CD4-positive, alpha-beta T cell treated with Interleukin-17A for 4 hours (primary cell): ENCODE measurements at places on chromosomes 5 and 9.

DNA sequence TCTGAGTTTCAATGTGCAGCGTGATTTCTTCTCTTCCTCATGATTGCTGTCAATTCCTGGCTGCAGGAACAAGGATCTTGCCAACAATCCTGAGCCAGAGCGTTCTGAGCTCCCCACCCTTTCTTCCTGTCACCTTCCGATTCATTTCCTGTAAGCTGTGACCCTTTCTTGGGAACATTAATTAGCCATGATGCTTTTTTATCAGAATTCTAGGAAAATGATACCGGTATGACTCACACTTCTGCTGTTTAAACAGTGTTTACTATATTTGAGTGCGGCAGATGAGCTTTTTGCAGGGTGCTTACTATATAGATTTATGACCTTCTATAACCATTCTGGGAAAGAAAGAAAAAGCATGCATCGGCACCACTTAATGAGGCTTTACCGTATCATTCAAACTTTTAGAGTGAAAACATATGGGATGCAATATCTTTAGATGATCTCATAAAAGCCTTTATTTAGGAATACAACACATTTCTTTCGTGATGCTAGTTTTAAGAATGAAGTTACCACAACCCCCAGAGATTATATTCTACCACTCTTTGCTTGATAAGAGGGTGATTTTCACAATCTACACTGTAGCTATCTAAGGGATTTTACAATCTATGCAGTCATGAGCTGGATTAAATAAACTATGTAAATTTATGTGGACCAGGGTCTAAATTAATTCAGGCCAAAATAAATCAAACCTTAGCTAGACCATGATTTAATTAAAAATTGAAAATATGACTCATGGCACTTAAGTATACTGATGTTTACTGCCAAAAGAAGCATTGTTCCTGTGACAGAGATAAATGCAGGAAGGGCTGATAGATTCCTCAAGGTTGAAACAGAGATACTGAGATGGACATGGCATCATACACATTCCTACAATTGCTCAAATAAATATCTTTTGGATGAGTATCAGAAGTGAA, 38.0 kb upstream of the OSMR start:
- no peak for DNase-seq

- DNase-seq: no peak
These were observed 322.2 kb downstream of the CEMIP2 start for GRCh38 chr9:71446106-71446472.

DNA sequence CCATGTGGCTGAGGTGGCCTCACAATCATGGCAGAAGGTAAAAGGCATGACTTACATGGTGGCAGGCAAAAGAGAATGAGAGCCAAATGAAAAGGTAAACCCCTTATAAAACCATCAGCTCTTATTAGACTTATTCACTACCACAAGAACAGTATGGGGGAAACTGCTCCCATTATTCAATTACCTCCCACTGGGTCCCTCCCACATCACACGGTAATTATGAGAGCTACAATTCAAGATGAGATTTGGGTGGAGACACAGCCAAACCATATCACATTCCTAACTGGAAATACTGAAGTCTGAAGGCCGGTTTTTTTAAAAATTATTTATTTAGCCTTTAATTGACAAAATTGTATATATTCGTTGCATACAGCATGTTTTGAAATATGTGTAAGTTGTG, 28.5 kb downstream of the FBXL7 start:
- DNase-seq: no peak

DNA sequence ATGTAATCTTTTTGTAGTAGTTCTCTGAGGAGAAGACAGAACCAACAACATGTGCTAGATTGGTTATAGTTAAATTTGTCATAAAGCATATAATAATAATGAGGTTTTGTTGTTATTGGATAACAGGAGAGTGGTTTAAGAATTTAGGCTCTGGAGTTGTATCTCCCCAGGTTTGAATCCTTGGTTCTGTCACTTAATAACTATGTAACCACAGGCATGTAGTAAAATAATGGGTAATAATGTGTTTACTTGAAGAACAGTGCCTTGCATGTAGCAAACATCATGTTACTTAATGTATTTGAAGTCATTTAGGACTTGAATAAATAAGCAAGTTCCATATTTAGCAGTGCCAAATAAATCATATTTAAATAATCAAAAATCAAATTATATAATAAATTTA, 55.8 kb downstream of the NSD1 start:
- no peak for DNase-seq

DNA sequence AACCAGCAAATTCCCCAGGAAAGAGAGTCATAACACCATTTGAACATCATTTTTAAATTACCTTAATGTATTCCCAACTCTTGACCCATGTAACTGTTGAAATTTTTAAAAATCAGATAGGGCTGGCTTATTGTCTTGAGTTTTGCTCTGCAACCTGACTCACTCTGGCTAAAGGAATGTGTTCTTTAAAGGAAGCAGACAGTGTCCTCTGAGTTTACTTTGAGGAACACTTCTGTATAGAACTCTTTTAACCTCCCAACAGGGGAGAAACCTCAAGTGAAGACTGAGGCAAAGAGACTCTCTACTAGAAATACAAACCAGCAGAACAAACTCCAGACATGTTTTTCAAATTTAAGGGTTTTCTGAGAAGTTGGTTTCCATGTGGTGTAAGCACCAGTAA, 248.9 kb downstream of the CWC27 start:
- DNase-seq: no peak

DNA sequence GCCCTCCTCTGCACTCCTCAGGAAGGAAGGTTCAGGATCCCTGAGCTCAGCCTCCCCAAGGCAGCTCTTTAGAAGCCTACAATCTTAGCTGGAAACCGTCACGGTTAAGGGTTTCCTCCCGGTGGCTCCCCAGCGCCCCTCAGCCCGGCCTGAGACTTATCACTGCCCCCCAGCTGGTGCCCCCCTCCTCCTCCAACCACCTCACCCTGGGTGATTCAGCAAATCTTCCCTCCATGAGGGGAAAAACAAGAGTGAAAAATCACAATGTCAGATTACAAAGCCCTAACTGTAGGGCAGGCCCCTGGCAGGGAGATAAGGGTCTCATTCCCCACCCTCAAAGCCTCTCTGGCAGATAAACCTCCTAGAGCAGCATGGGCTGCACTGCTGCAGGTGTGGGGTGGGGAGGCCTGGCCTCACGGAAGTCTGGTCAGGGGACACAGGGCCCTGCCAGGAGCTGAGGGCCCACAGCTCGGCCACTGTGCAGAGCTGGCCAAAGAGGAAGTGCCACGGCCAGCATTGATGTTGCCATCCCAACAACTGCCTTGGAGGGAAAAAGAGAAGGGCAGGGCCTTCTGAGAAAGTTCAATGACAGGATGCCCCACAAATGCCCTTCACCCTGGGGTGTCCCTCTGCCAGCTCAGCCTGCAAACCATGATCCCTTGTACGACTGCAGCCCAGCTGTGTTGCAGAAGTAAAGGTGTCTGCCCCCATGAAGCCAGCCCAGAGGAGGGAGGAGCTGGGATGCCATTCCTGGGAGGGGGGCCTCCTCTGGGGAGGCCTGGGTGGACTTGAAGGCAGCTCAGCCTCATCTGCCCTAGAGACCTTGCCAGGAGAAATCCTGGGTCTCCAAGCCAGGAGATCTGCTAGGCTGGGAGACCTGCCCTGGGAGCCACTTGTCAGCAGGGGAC, 25.9 kb downstream of the GFI1B start:
- no peak for DNase-seq
